ENCODE measurements at places on chromosomes 4 and X.

DNA sequence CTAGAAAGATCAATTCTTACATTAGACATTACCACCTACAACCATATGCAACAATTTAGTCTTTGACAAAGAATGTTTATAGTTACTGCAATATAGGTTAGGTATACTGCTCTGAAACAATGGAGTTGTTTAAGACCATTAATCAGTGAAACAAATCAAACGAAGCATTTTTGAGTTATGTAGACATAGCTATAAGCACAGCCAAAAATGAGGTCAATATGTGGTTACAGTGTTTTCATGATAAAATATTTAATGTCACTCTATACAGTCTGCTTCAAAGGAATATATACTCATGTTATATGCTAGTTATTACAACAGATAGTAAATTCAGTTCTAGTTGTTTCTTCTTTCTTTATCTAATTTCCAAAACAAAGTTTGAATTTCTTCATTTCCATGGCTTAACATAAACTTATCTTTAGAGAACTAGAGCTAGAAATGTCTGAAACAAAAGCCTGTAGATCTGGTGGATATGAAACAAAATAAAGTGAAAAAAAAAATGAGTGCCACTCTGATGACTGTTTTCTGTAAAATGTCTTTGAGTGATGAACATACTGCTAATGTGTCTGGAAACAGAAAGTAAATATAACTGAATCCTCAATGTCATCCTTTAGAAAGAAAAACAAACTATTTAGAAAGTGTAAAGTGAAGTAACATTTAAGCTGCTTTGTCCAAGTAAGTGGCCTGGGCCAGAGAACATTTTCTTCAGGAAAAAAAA lies 809.0 kb downstream of the FAT4 start:
- peak; percentile 33 for DNase-seq

- peak; percentile 16 for DNase-seq
Measured at GRCh38 chr4:157170321-157170720, 50.2 kb upstream of the GRIA2 start.

DNA sequence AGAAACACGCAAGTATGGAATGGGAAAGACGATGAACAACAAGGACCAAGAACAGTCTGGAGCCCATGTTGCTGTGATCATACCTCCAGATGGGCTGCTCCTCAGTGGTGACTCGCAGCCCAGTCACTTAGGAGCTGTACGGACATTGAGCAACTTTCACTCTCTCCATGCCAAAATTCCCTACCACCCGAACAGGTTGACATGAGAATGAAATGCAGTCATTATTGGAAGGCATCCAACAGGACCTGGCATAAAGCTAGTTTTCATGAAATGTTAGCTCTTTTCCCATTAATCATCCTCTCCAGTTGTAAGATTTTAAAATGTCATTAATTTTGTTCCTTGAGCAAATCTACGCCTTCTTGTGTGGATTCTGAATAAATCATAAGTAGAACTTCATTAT lies 82.7 kb upstream of the GPM6B start:
- DNase-seq: peak; percentile 72

DNA sequence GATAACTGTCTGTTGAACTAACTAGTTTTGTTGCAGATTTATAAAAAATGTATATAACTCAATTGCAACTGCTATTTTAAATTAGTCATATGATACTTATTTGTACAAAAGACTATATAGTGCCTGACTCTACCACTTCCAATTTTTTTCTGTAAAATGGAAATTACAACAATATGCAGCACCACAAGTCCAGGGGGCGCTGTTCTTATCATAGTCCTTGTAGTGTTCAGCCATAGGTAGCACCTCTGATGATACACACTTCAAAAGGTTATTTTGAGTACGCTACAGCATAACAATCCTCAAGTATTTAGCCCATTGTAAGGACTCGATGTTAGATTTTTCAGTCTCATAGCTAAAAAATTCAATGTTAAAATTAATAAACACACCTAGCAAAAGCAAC lies 174.9 kb downstream of the CORIN start:
- DNase-seq: no peak

GRCh38 chr4:24640366-24640765 lies 56.0 kb upstream of the DHX15 start:
- no peak for DNase-seq

GRCh38 chr4:141047228-141047884 lies 85.9 kb downstream of the RNF150 start:
- DNase-seq: peak; percentile 92

DNA sequence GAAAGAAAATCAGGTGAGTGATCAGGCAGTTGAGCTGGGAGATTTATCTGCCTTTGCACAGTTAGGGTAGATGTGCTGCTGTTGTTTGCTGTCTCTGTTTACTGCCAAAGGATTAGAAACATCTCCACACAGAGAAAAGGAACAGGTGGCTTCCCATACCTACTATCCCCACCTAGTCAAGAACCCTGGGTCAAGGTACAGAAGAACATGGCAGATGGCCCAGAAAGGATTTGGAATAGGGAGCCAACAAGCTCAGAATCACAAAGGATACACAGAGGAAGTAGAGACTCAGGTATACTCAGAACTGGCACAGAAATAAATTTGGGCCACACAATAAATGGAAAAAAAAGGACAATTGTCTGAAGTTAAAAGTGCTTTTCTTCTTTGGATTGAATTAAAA lies 64.3 kb downstream of the TIGD2 start:
- no peak for DNase-seq

DNA sequence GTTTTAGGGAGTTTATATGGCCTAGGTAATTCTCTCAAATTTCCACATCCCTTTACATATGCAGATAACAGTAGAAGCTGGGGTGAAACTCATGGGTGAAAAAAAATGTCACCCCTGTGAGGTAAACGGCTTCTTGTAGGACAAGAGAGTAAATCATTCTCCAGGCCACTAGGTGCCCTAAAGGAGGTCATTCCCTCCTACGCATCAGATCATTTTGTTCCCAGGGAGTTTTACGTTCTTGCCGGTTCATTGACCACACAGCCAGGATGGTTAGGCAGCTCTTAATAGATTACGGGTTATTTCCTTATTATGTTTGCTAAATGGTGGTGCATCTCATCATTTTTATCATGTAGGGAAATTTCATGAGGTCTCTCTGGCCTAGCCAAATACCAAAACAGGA lies 225.8 kb upstream of the NOCT start:
- no peak for DNase-seq

- DNase-seq: no peak
Measured at GRCh38 chr4:36961420-36961819, 283.1 kb upstream of the NWD2 start.

DNA sequence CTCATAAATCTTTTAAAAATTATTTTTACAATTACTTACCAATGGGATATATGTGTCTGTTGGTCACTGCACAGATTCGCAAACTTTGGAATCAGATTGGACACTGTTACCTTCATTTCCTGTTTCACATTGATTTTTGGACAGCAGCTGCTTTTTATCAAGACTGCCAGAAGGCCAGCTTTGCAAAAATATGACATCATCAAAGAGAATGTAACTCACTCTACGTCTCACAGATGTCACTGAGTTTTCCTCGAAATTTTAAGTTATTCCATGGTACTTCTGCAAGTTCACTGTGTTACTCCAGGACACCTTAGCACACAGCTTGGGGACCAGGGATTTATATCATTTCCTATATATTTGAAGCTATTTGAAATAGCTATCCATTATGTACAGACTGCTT lies 31.8 kb upstream of the MAGEB2 start:
- DNase-seq: no peak

GRCh38 chr4:137226900-137227299 lies 305.4 kb downstream of the PCDH18 start:
- DNase-seq: peak; percentile 43
